Activated CD8-positive, alpha-beta memory T cell treated with anti-CD3 and anti-CD28 coated beads for 1 hour (primary cell): ENCODE measurements at places on chromosomes 4 and X.

DNA sequence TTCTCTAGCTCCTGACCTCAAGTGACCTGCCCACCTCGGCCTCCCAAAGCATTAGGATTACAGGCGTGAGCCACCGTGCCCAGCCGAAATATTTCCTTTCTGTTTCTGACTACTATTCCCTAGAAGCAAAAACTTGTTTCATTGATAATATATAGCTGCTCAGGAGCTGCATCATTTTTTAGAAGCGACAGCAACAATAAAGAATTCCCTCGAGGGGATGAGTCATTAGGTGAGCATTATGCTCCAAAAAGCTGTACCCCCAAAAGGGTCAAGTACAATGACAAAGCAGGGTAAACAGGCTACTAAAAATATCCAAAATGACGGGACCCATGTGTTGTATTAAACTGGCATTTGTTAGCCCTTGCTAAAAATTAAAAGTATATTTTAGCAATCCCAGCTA, 67.0 kb downstream of the RBM47 start:
- no peak for DNase-seq

- DNase-seq: no peak
These were observed 15.3 kb downstream of the ATP7A start for GRCh38 chrX:77925764-77926163.

DNA sequence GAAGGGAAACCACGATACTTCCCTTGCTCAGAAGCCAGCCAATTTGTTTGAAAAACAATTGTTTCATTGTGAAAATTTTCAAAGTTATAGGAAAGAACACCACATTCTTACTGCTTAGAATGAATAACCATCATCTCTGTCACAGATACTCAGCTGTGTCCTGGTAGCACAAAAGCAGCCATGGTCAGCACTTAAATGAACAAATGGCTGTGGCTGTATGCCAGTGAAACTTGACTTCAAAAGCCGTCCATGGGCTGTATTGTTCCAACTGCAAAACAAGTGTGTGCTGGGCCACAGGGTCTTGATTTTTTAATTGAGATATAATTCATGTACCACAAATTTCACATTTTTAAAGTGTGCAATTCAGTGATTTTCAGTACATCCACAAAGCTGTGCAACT, 19.6 kb downstream of the NSDHL start:
- no peak for DNase-seq

GRCh38 chr4:5892323-5893003, 423 bp downstream of the CRMP1 start:
- no peak for DNase-seq
